ENCODE measurements at places on chromosomes 1 and 21.

GRCh38 chr1:242240077-242240476 is 241.2 kb upstream of the MAP1LC3C start:
- DNase-seq = no peak

- DNase-seq = no peak
Observed at GRCh38 chr1:170789063-170789462, 125.1 kb downstream of the PRRX1 start.

DNA sequence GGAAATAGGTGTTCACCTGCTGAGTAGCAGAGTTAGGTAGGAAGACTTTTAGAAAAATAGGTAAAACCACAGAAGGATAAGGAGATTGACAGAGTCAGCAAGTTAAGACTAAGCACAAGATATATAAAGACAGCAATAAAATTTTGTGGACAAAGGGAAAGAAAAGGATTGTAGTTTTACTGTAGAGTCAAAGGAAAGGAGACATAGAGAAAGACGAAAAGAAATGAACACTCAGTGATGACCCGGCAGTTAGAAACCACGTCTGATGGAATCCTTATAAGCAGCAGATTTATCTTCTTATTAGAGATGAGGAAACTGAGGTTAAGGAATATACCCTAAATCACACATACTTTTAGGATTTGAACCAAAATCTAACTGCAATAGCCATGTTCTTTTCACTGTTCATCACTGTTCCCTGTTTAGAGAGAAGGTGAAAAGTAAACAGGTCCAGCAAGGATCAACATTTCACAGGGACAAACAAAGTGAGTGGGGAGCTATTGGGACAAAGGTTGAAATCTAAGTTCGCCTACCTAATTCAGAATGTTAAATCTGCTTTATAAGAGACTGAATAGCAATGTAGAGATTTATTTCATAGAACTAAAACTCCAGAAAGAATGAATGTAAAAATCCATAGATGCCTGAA is 6.8 kb downstream of the FRRS1 start:
- DNase-seq = no peak

DNA sequence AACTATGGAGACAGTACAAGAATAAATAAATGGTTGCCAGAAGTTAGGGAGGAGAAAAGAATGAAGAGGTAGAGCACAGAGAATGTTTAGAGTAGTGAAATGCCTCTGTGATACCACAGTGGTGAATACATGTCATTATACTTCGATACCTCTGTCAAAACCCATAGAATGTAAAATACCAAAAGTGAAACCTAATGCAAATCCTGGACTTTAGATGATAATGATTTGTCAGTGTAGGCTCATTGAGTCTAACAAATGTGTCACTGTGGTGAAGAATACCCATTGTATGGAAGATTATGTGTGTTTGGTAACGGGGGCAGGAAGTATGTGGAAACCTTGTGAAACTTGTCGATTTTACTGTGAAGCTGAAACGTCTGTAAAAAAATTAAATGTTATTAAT is 1106.5 kb upstream of the TMPRSS15 start:
- DNase-seq = no peak

- no peak for DNase-seq
Observed at GRCh38 chr1:39427374-39427773, 64.1 kb upstream of the BMP8A start.

DNA sequence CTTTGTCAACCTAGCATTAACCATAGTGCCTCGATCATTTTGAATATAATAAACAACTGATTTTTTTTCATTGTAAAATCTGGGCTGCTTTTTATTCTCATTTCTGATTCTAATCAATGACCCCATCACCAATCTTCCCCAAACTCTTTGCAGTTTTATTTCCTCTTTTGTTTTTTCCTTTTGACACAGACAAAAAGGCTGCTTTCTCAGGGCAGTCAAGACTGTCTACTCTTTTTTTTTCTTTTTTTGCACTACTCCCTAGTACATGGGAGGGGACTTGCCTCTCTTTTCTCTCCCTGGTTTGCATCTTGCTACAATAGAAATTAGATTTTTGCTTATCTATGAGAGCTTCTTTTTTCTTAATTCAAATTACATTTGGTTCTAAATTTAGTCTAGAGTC is 987.9 kb downstream of the ADGRL2 start:
- no peak for DNase-seq

DNA sequence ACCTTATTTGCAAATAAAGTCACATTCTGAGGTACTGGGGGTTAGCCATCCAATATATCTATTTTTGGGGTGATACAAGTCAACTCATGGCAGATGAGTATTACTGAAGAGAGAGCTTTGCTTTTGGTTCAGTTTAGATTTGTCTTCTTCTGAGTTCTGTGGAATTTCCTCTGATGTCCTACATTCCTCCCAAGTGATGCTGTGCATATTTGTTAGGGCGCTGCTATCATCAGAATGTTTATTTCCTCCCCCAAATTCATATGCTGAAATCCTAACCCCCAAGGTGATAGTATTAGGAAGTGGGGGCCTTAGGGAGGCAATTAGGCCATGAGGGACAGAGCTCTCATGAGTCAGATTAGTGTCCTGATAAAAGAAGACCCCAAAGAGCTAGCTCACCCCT is 96.2 kb upstream of the WLS start:
- DNase-seq = no peak

DNA sequence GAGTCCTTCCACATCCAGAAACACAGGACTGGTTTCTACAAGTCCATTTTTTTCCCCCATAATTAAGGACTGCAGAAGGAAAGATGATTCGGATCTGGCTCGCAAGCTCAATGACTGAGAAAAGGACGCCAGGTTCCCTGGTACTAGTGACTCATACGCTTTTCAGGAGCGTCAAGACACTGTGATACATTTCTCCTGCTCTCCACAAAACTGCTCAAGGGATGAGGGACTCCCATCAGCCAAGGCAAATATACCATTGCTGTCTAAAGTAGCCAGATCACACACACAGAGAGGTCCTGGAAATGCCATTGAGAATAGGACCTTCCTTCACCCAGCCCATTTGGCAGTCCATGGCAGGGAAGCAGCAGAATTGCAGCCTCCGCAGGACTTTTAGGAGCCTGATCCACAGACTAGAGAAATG is 253.6 kb upstream of the IRF2BP2 start:
- DNase-seq = no peak

GRCh38 chr1:160503087-160503486 is 20.0 kb downstream of the SLAMF6 start:
- no peak for DNase-seq

GRCh38 chr1:59390307-59390706 is 93.4 kb downstream of the FGGY start:
- no peak for DNase-seq

- DNase-seq = no peak
Observed at GRCh38 chr1:156591181-156591431, 470 bp upstream of the NAXE start.

DNA sequence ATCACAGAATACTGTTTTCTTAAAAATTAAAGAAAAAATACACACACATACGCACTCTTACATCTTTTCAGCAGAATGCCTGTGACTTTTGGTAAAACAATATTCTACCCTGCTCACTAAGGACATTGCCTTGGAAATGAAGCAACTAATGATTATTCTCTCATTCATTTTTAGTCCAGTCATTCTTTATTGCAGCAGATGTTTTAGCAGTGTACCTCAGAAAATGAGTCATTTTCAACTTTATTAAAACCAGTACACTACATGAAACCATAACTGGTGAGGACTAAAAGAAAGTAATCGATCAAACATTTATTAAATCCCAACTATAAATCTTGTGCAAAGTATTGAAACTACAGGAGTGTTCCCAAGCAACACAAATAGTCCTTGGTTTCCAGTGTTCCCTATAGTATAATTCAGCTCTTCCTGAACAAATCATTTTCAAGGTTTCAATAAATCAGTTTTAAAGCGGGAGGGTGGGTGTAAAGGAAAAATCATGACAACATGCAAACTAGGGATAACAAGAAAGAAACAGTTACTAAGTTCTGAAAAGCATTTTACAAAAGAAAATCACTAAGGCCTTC is 114.2 kb downstream of the ADGRL4 start:
- no peak for DNase-seq

DNA sequence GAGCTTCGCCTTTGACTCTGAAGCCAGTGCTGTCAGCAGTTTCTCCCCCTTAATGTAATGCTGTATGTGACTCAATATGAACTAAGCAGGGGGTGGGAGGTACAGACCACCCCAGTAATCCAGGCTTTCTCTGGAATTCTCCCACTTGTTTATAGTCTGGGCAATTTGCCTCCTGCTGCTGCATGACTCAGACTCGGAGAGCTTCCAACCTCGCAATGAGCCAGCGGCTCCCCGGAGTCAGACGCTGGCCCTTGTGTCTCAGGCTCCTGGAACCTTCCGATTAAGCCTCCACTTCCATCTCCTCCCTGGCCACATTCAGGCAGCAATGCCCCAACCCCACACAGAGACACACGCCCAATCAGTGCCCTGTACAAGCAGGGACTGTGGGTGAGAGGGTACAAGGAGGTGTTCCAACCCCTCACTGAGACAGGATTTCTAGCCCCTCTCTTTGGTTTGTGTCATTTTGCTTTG is 471.7 kb upstream of the VAMP3 start:
- DNase-seq = no peak

DNA sequence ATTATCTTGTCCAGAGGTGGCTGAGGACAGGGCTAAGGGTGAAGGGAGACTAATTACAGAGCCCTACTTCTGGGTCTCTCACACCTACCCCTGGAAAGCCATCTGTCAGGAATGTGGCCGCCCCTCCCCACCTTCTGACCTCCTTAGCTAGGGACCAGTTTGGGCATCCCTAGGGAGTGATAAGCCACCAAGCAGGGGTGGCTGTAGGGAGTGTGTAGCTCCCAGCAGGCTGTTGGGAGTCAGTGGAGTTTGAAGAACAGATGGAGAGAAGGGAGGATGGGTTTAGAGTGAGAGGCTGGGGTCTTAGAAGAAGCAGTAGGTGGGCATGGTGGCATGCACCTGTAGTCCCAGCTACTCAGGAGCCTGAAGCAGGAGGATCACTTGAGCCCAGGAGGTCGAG is 808 bp upstream of the SERINC2 start:
- DNase-seq = no peak

DNA sequence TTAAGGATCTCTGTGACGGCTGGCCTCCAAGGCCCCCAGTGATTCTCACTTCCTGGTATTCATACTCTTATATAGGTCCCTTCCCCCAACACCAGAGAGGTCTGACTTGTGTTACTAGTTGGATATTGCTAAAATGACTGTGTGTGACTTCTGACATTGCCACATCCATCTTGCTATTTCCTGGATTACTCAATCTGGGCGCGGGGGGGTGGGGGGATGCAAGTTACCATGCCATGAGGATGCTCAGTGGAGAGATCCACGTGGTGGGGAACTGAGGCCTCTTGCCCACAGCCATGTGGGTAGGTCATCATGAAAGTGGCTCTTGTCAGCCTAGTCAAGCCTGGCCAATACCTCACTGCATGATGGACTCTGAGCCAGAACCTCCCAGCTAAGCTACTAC is 117.0 kb downstream of the UBE2U start:
- DNase-seq = no peak

- DNase-seq = no peak
Observed at GRCh38 chr1:61444288-61444687, 280.7 kb downstream of the TM2D1 start.

GRCh38 chr1:147892216-147892615 is 10.4 kb upstream of the GJA8 start:
- no peak for DNase-seq

GRCh38 chr1:82269431-82269830 is 468.7 kb downstream of the ADGRL2 start:
- no peak for DNase-seq

DNA sequence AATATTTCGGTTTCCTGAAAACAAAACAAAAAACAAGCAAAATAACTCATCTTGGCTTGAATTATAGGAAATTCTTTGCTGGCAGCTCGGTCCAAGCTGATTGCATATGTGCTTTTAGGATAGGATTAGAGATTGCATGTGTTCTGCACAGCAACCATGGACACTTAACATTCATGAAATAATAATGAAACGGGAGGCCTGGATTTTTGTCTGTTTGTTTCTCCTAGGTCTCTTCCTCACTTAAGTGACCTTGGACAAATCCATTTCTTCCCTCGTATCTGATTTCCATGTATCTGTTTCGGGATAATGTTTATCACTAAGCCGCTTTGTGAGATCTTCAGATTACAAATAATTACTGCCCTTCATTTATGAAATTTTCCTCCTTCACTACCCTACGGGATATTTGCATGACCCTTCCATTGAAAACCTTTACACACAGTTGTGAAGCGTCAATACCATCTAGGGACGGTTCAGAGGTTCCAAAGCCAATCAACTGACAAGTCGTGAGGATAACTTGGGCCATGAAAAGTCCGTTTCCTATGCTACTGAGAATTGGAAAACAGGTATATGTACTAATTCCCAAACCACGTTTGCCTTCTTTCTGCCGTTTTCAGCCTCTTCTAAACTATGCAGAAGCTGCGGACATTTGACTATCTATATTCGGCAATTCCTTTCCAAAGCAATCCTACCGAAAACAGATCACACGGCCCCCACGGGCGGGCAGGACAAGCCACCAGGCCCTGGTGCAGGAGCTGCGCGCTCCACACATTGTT is 1.3 kb upstream of the H3-3A start:
- no peak for DNase-seq

GRCh38 chr21:41611966-41612606 is 104.1 kb upstream of the TMPRSS2 start:
- no peak for DNase-seq

DNA sequence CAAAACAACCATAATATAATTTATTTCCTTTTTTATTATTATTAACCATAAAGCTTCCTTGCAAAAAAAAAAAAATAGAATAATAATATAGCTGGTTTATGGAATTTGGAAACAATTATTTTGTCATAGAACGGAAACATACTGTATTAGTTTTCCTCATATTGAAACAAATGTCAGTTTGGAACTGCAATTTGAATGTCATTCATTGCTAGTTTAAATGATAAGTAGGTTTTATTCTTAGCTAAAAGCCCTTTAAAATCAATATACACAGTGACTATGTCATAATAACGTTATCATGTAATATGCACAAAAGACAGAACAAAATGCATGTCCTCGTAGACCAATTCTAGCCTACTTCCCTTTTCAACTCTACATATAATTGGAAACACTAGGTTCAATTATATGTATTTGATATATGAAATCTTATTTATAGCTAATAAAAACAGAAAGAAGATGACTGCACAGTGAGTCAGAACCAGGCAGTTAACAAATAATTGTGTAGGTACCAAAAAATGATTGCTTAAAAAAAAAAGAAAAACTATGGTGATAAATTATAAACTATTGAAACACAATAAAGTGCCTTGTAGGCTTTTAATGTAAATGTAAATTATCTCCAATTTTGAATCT is 85.2 kb upstream of the EXO1 start:
- DNase-seq = no peak

GRCh38 chr1:11806307-11806936 is 431 bp downstream of the CLCN6 start:
- no peak for DNase-seq

DNA sequence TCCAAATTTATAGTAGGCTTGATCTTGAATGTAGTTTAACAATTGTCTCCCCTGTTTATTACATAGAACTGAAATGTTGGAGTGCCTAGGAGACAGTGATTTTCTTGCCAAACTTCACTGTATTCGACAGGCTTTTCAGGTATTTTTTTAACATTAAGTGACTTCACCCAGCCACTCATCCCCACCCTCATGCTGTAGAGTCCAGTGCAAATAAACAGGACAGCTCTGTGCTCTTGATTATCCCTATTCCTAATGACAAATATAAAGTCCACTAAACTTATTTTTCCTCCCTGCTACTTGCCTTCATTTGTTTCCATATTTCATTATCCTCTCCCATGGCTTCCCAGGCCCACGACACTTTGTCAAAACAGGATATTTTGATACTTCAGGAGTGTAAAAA is 29.2 kb upstream of the NEXN start:
- DNase-seq = no peak

Data from activated gamma-delta T cell treated with Interleukin-2 at 50 U/mL for 16 hours (primary cell).